Aorta (tissue), 5 donors: ENCODE measurements at places on chromosomes 6 and 20.

GRCh38 chr6:119137194-119138072, 59.0 kb upstream of the FAM184A start:
- peak; percentile 58 for DNase-seq

GRCh38 chr20:12849225-12849910, 159.4 kb upstream of the SPTLC3 start:
- no peak for DNase-seq

GRCh38 chr20:32067234-32067821, 15.3 kb downstream of the HCK start:
- no peak for DNase-seq

DNA sequence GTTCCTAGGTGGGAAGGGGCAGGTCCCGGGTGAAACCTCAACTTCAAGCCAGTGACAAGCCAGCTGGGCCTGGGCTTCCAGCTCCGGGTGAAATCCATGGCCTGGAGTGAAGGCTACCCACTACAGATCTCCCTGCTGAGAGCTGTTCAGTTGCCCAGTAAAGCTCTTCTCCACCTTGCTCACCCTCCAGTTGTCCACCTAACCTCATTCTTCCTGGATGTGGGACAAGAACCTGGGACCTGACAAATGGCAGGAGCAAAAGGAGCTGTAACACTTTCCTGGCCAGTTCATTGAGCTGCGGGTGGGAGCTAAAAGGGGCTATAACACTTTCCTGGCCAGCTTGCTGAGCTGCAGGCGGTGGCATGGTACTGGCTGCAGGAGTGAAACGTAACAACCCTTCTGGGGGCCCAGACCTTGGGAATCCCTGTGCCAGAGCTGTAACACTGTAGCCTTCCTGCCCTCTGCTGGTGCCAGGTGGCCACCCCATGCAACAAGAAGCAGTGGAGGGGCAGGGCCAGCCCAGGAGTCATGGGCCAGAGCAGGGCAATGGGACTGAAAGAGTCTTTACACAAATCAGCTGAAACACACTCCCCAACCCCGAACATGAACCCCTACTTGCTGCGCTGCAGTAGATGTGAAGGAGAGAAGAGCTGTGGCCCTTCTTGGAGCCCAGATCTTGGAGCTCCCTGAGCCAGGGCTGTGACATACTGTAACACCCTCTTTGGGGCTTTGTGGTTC, 3.6 kb upstream of the HINT3 start:
- no peak for DNase-seq

DNA sequence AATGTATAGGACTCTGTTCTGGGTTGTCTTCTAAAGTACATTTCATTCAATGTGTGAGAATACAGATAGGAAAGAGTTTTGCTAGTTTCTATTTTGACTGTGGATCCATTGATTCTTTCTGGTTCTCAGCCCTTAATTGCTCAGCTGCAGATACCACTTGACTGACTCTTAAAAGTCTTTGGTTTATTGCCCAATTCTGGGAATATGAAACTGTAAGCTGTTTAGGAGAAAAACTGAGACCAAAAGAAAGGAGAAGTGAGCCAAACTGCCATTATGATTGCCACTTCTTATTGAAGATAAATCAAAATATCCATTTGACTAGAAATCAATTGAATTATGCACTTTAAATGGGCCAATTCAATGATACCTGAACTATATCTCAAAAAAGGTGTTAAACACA, 211.4 kb downstream of the ESR1 start:
- DNase-seq: no peak

DNA sequence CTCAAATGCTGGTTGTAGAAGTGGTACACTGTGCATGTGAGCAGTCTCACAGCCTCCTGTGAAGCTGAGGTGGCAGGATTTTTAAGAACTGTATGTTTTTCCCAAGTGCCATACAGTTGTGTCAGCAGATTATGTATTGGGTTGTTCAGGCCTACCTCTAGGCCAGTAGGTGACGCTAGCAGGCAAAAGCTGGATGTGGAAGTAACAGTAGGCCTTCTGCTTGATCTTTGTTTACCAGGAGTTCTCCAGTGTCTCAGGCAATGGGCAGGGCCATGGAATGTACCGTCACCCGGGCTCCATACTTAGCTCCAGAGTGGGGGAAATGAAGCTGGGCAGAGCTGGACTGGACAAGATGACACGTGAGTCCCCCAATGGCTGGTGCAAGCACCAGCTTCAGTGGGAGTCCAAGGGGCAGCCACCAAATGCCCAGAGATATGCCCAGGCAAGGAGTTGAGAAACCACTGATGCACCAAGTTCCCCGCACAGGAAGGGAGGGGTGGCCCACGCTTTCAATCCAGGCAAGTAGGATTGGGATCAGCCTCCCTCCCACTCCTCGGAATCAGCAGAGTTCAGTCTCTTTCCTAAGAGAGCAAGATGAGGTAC, 289.7 kb downstream of the HTR1B start:
- DNase-seq: no peak

DNA sequence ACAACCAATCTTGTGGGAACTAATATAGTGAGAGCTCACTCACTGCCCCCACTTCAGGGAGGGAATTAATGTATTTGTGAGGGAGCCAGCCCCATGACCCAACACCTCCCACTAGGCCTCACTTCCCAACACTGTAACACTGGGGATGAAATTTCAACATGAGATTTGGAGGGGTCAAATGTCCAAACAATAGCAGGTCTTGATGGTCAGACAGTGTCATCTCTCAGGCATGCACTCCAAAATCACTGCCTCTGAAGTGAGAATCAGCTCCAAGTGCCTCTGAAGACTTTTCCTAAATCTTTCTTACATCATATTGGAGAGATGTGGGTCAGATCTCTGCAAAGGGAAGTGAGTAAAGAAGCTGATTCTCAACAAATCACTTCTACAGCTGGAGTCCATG, 13.8 kb upstream of the SAYSD1 start:
- no peak for DNase-seq

DNA sequence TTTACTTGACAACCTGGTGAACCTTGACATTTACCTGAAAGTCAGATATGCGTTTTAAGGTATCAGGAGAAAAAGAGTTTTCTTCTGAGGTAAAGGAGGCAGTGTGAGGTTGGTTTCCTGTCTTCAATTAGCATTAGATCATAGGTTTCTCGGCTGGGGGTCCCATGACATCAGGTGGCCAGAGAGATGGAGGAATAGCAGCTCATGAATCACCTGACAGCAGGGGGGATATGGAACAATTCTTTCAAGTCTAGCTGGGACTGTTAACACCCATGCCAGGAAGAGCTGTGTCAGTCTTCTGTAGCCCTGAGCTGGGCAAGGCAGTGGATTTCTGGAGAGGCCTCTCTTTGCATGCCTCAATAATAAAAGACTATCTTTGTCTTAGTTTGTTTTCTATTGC, 108.0 kb upstream of the TMEM170B start:
- no peak for DNase-seq
